Stimulated activated CD8-positive, alpha-beta memory T cell treated with anti-CD3 and anti-CD28 coated beads, Interleukin-15, amount 100 ng/mL, for 4 hours (primary cell): ENCODE measurements at places on chromosomes 3 and 15.

- DNase-seq, result no peak
Observed at GRCh38 chr3:71097557-71097956, 486.0 kb downstream of the FOXP1 start.

DNA sequence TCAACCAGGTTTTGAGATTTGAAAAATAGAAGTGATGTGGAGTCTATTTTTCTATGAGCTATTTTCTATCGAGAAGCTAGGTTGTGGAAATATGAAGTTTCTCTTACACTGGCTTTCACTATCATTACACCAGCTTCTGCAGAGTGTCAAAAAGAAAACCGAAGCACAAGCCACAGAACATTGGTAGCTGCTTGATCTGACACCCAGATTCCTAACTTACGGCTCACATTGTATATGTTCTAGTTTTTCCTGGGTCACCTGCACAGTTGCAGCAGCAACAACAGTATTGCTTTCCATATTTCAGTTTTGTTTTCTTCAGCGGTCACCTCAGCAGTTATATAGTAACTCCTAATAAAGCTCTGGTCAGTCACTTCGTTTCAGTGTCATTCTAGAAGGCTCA lies 790.1 kb downstream of the PLOD2 start:
- DNase-seq, result no peak

DNA sequence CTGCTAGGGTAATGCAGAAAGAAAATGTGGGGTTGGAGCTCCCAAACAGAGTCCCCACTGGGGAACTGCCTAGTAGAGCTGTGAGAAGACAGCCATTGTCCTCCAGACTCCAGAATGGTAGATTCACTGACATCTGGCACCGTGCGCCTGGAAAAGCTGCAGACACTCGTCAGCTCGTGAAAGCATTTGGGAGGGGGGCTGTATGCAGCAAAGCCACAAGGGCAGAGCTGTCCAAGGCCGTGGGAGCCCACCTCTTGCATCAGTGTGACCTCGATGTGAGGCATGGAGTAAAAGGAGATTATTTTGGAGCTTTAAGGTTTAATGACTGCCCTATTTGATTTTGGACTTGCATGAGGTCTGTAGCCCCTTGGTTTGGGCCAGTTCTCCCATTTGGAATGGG lies 242.9 kb downstream of the VGLL3 start:
- DNase-seq, result no peak

GRCh38 chr3:144458283-144458682 lies 486.7 kb downstream of the DIPK2A start:
- no peak for DNase-seq

DNA sequence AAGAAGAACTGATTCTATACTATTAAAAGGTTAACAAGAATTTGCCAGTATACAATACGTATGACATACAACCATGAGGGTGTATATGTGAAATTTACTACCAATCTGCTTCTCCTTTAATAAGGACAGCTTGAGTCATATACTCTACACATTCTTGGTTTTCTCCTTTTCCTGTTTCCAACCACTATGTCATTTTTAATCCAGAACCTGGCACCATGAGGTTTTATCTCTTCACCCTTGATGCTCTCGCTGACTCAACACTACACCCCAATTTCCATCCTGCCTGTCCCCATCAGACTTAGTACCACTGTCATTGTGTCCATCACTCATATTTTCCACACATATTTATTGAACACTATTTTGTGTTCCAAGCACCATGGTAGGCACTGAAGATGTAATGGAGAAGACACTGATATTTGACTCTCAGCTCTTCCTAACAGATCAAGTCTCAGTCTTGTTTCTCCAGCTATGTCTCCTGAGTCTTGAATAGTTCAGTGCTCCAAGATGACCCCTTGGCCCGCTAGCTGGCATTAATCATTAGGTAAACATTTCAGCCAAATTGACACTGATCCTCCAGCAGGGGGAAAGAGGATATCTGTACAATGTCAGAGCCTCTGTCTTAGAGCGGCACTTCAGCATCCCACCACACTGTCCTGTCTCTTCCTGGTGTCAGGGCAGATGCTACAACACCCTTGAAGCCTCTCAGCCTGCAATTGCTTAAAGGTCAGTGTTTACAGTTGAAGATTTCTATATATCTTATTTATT lies 11.2 kb upstream of the COL8A1 start:
- no peak for DNase-seq

DNA sequence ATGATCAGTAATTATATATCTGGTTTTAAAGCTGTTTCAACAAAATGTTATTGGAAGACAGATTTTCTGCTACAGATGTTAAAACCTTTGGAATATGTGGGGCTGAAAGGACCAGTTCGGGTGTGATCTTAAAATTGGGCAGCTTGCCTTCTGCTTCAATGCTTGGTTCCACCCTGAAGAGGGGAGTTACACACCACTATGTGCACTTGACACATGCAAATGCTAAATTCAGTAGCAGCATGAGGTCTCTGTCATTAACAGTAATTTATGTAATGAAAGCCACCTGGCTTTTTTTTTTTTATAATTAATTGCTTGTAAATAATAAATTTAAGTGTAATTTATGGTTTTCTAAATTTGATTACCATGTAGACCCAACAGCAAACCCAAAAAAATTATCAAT lies 24.6 kb downstream of the CDIN1 start:
- DNase-seq, result no peak

DNA sequence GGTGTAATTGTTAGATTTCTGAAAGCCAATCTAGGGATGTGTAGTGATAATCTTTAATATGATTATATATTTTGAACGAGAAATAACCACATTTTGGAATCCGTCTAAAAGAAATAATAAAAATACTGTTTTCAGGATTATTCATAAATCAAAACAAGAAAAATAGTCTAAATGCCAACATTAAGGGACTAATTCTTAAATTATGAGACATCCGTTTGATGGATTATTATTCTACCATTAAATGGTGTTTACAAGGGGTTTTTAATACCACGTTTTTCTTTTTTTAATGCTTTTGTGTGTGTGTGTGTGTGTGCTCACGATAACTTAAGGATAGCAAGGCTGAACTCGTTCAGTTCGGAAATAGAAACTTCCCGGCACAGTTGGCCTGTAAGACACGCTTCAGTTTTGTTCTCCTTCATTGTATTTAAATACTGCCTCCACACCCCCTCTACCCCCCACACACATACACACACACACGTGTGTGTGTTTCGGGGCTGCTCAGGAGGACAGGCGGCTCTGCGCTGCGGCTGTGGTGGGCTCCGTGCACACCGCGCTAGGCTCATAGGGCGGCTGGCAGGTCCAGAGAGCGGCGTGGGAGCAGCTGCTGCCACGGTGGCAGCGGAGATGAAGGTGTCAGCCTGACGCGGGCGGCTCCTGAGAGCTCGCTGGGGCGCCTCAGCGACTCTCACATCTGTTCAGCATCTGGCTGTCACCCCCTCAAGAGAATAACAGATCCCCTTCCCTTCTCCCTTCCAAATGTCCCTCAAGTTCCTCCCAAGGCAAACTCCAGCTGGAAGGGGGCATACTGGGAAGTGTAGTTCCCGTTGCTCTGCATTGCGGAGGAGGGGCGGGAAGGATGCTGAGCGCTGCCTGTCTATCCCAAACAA lies 23.0 kb upstream of the ANP32A start:
- peak; percentile 12 for DNase-seq

GRCh38 chr3:188890572-188891270 lies 281.1 kb upstream of the TPRG1 start:
- DNase-seq, result no peak

DNA sequence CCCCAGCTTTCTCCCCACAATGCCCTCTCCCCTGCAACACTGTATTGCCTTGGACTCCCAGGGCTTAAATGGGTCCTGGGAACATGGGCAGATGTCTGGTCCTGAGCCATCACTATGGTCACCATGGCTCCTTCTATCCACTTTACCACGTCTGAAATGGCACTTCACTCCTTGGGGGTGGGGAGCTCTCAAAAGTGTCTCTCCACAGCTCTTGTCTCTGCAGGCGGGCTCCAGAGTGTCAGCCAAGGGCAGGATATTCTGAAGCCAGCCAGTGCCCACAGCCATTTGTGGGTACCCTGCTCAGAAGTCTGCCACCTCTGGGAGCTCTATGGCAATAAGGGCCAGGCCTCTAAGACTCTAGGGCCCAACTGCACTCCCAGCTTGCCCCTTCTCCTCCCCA lies 163.9 kb downstream of the PPM1L start:
- no peak for DNase-seq
